ENCODE measurements at places on chromosomes 6 and 20. TPM values are rescaled to one million over a fixed set of nuclear protein-coding genes. Genes with fewer than 3 reads are reported as not detected.
A peak's percentile ranks its signal among the peaks of the same experiment; 100 is the strongest.

- H3K27ac ChIP-seq = no peak overlapping the region
- no peaks in the 10 kb centered on the region for H3K36me3 ChIP-seq
- H3K4me1 ChIP-seq = no peaks in the 10 kb centered on the region
- H3K4me3 ChIP-seq = no peak overlapping the region
- DNase-seq = no peak
These were observed 33.4 kb downstream of the SLC2A4RG start for GRCh38 chr20:63772781-63773518.

DNA sequence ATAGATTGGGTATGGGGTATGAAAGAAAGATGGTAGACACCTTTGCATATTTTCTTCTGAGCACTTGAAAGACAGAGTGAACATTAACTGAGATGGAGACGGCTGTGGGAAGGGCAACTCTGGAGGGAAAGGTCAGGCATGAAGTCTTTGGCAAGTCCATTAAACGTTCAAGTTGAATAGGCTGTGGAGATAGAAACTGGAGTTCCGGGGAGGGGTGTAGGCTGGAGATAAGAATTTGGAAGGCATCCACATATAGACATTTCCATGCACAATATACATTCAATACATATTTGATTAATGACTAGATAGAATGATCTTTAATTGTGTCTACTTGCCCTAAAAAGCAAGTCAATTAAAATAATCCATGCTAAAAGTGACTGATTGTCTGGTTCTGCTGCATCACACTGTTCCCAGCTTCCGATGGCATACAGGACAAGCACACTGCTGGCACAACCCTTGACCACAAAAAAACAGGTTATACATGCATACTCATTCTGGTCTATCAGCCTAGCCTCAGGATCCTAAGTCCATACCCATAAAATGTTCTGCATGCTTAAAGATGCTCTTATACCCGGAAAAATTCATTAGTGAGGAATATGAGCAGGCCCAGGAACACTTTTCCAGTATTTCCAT, 1.9 kb upstream of the MYLK4 start:
- H3K4me3 ChIP-seq = no peak overlapping the region
- DNase-seq = no peak
- no peaks in the 10 kb centered on the region for H3K27me3 ChIP-seq
- H3K27ac ChIP-seq = no peak overlapping the region

- H3K27me3 ChIP-seq = no peaks in the 10 kb centered on the region
- peak overlapping the region; percentile 73 for H3K27ac ChIP-seq
- DNase-seq = no peak
These were observed 447.4 kb downstream of the KIF16B start for GRCh38 chr20:16125816-16126215.

The TRDN gene
- 0.33 TPM for total RNA-seq

- H3K4me3 ChIP-seq = no peak overlapping the region
- DNase-seq = no peak
- no peaks in the 10 kb centered on the region for H3K27me3 ChIP-seq
- H3K27ac ChIP-seq = no peak overlapping the region
- H3K4me1 ChIP-seq = no peaks in the 10 kb centered on the region
These were observed 212.2 kb downstream of the UST start for GRCh38 chr6:148959008-148959407.
